ENCODE measurements at places on chromosomes 12 and 14. TPM values are rescaled to one million over a fixed set of nuclear protein-coding genes. Genes with fewer than 3 reads are reported as not detected.

DNA sequence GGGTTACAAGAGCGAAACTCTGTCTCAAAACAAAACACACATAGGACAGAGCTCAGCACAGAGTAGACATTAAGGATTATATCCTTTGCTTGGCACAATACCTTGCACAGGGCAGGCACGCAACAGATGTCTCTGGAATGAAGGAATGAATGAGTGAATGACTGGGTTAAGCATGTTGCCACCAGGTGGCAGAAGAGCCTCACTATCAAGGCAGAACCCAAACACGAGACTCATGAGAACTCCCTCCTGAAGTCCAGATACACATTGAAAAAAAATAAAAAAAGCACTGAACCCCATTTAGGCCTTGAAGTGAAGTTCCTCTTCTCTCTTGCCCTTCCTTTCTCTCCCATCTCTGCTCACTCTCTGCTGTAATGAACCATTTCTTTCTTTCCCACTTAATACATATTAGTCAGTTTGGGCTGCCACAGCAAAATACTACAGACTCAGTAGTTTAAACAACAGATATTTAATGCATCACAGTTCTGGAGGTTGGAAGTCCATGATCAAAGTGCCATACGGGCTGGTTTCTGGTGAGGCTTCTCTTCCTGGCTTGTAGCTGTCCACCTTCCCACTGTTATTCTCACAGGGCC is 26.6 kb upstream of the LTA4H start:
- peak; percentile 93 for DNase-seq

- DNase-seq, result no peak
Observed at GRCh38 chr12:131283191-131283861, 329.6 kb downstream of the ADGRD1 start.

Gene ALKBH2
- total RNA-seq, result 11.3 TPM

GRCh38 chr14:76772300-76773187 is 11.3 kb downstream of the VASH1 start:
- peak; percentile 54 for DNase-seq

DNA sequence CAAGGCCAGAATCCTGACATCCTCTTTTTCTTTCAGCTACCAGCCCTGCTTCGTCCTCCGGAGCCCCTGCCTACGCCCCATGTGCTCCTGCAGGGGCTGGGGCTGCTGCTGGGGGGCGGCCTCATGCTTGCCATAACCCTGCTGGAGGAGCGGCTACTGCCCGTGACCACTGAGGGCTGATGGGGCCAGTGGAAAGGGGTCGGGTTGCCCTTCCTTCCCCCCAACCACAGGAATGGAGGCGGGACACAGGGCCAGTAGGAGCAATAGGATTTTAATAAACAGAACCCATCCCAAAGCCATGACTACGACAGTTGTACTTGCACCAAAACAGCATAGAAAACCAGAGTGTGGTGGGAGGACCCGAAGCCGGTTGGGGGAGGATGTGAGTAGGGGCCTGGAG is 7.7 kb downstream of the SLC39A5 start:
- DNase-seq, result no peak

DNA sequence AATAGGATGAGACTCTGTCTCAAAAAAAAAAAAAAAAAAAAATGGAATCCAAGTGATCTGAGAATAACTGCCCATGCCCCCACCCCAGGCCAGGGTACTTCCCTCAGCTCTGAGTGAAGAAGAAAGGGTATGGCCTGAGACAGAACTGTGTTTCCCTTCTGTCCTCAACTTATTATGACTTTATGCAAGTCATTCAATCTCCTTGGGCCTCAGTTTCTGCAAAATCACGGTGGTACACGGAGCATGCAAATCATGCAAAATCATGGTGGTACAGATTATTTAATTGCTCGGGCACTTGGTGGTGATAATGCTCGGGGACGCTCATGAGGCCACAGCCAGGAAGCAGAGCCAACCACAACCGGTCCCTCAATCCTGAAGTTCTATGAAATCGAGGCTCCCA is 56.5 kb upstream of the TBX3 start:
- no peak for DNase-seq

Gene POLE2
- 6.5 TPM for total RNA-seq

- DNase-seq, result no peak
Observed at GRCh38 chr14:102490456-102490855, 19.1 kb downstream of the ANKRD9 start.

GRCh38 chr14:92223025-92223424 is 99.9 kb upstream of the SLC24A4 start:
- no peak for DNase-seq

Data from adrenal gland (tissue), 19 donors.